Uterus (tissue), 4 donors: ENCODE measurements at places on chromosomes 12 and 14.

GRCh38 chr14:54652605-54653052 is 85.7 kb downstream of the SAMD4A start:
- DNase-seq = peak; percentile 73

DNA sequence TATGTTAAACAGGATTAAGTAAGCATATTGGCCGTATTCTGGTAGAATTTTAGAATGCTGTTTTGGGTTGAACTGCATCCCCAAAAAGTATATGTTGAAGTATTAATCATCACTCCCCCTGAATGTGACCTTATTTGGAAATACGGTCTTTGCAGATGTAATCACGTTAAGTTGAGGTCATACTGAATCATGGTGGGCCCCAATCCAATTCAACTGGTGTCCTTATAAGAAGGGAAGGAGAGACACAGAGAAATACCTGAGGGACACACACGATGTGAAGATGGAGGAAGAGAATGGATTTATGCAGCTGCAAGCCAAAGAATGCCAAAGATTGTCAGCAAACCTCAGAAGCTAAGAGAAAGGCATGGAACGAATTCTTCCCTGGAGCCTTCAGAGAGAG is 268.6 kb downstream of the ITPR2 start:
- DNase-seq = no peak

DNA sequence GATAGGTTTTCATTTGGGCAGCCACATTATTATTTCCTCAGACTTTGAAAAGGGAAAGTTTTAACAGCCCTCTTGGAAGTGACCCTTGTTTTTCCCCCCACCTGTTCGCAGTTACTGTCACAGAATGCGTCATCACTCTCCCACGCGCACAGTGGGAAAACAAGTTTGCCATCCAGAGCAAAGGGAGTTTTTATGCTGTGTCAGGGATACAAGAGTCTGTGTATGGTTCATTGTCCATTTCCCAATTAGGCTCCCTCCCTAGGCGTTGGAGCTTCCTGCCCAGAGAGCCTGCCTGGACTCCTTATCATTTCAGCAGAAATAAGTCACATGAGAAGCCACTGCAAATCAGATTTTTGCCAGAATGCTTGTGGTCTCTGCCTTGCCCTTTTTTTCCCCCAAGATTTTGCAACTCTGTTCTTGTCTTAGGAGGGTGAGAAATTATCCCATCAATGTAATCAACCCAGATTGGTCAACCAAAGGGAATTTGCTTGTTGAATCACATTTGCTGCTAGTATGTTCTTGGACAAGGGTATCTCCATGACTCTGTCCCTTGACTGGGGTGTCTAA is 104.1 kb downstream of the IGF1 start:
- peak; percentile 15 for DNase-seq

DNA sequence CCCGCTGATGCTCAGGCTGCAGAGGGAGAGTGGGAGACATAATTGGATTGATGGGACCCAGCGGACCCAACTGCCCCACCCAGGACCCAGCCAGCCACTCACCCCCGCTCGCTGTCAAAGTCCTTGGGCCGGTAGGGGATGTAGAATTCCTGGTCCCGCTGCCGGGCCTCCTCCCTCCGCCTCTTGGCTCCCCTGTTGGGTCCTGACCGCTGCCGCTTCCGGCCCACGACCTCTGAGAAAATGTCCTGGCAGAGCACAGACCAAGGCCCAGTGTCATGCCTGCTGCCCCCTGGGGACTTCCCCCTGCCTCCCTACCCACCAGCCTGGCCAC is 13.5 kb downstream of the CFAP73 start:
- no peak for DNase-seq

GRCh38 chr14:49957089-49957852 is 64.4 kb downstream of the ARF6 start:
- DNase-seq = no peak

- DNase-seq = no peak
Measured at GRCh38 chr14:94710731-94711130, 59.2 kb downstream of the GSC start.

DNA sequence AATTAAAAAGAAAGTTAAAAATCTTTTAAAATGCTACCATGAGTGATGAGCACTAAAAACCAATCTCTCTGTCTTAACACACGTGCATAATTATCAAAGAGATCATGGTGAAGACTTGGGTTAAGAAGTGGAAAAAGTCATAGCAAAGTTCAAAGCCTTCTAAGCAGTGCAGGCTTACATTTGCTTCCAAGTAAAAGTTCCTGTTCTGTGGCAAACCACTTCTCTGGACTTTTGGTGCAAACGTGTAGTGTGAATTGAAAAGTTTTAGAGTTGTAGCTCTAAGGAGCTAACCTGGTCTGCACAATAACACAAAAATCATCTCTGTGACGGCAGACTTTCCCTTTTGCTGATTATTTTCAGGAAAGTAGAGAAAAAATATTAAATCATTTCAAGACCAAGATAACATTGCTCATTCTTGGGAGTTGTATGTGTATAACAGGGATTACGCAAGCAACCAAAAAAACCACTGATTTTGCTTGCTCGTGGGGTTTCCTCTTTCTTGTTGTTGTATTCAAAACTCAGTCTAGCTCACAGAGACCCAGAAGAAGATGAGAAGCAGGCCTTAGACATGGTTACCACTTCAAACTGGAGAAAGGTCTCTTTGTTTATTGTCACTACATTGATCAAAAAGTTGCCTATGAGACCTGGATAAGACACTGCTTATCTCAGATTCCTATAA is 2.3 kb upstream of the GLIPR1 start:
- DNase-seq = no peak

DNA sequence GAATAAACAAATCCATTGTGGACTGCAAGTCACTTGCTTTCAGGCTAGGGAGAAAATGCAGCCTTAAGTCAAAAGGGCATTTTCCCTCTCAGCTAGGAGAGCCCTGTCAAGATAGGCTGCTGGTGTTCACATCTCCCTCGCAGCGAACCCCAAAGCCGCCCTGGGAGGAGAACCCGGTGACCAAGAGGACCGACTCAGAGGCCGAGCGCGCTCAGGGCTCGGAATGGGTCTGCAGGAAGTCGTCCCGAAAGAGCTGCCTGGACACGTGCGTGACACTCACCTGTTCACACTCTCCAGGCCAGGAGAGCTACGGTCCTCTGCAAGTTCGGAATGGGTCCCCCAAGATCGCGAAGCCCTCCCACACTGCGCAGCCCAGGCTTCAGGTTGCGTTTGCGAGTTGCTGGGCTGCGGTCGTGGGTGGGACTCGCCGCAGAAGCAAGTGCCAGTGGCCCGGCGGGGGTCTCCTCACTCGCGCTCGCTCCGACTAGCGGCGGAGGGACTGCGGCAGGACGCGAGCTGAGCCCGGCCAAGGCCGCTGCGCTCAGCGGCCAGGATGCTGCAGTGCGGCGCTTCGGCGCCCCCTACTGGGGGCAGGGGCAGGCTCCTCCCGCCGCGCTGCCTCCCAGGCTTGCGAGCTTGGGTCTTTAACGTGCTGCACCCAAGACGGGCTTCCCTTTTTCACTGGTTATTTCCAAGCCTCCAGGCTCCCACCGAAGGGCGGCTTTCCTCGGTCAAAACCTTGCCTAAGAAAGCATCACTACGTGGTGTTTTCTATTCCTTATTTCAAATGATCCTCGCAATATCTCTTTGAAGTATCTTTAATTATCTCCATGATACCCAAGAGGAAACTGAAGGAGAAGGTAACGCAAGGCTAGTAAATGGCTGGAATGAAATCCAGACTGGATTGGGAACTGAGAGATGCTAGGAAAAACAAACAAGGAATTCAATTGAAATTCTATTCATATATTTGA is at the start of gene RERG:
Gene RERG (minus strand): TSS at position 503 of the 971 bp plus-strand sequence. CDS start 3,928 bp downstream, outside the sequence.
- peak; percentile 82 for DNase-seq

GRCh38 chr12:116525418-116526001 is 33.7 kb upstream of the MAP1LC3B2 start:
- peak; percentile 90 for DNase-seq

DNA sequence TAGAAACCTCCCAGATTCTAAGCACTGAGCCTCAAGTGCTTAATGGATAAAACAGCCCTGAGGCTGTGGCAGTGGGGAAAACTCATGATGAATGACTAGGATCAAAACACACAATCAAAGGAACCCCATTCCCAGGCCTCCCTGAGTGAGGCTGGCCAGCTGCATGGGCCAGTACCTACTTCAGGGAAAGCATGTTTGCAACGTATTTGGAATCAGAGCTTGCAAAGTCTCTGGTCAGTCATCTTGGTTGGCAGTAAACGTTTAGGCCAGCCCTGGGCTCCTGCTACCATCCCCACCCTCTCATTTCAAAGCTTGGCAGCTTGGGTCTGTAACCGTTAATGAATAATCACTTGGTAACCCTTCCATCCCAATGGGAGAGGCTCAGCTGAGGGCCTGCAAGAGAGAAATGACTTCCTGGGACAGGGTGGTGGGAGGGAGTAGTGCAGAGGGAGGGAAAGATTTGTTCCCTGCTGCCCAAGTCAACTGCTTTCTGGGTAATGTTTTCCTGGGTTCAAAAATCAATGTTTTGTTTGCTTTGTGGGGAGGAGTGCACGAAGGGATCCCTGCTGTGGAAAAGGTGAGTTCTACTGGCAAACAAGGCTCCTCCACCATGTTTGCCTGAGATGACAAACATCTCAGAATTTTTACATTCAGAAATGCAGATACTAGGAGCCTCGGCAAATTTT is 2.0 kb upstream of the RNASE8 start:
- DNase-seq = no peak

DNA sequence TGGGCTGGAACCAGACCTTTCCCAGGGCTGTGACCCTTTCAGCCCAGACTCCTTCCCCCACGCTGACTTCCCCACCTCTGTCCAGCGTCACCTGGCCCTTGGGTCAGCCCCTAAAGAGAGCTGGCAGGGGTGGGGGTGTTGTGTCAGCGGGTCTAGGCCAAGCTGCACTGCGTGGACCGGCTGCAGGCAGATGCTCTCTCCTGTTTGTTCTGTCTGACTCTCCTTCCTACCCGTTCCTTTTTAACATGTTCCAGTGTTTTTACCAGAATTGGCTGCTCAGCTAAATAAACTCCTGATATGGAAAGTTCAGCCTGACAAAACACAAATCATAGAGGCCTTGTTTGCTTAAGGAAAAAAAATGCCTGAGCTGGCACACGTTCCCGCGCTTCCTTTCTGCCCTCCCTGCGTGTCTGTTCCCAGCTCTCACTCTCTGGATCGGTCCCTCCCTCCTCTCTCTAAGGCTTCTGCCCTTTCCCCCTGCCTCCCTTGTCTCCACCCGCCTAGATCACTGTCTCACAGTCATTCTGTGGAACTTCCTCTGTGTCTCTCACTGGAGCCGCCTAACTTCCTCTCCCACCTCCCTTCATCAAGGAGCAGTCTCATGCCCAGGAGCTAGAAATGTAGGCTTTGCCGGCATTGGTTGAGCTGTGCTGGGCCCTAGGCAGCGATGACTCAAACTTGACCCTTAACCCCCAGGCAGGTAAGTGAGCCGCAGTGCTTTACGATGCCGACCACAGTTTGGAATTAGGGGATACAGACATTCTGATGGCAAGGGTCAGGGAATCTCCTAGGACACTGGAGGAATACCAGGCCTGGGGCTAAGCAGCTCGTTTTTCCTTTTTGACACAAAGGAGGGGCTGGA is 15.5 kb upstream of the MLXIP start:
- DNase-seq = peak; percentile 87

DNA sequence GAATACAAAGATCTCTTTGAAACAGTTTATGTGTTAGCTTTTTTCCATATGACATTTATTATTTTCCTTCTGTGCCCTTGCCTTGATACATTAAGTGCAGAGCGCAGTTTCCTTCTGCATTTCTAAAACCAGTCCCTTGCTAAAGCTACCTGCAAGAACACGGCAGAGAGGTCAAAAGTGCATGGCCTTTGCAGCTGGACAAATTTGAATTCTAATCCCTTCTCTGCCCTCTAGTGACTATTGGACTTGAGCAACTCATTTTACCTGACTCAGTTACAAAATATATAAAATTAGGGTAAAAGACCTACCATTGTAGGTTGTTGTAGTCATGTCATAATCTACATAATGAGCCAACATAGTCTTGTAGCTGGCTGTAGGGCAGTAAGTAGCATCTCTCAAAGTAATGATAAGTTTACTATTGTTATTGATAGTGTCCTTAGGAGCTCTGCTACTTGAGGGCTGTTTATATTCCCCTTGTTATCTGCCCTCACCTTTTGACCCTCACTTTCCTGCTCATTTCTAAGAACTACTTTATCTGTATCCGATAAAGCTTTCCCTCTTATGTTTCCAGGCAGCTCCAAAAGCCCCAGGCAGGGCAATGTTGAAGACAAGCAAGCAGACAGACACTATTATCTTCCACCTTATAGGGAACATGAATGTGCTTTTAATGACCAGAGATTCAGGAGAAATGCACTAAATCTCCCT is 120.0 kb upstream of the PDZRN4 start:
- no peak for DNase-seq

DNA sequence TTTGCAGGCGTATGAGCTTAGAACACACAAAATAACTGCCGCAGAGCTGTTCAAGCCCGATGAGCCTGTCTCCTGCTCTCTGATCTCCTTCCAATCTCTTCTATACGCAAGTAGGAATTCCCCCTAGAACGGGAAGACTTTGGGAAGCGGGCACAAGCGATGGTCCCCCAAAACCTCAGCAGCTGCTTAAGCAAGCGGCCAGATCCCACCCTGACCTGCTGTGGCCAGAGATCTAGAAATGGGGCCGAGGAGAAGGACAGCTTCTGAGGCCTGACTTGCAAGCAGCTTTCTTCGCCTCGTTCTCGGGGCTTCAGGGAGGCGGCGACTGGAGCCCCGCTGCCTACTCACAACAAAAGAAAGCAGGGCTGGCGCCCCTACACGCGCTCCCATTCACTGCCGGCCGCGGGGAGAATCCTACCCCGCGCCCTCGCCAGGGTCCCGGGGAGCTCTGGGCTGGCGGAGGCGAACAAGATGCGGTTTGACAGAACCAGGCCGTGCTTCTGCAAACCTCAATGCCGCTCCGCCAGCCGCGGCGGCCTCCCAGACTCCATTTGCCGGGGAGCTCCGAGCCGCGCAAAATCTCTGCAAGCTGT is 922 bp downstream of the TBX5 start:
- DNase-seq = no peak

- no peak for DNase-seq
Measured at GRCh38 chr14:70884595-70885342, 22.5 kb upstream of the PCNX1 start.

GRCh38 chr12:124620606-124621295 is 53.3 kb upstream of the NCOR2 start:
- DNase-seq = no peak

GRCh38 chr12:20475542-20475941 is 107.2 kb downstream of the PDE3A start:
- DNase-seq = no peak

DNA sequence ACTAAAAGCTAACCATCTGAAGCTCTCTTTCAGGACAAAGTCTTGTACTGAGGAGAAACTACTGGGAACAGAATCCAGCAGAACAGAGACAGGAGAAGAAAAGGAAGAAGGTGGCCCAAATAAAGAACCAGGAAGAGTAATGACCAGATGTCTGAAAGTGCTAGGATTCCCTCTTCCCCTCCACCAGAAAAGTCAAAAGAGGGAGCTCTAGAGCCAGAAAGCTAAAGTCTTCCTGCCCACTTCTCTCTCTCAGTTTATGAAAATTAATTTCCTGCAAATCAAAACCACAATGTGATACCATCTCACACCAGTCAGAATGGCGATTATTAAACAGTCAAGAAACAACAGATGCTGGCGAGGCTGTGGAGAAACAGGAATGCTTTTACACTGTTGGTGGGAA is 47.2 kb downstream of the SPPL3 start:
- no peak for DNase-seq
